ENCODE measurements at places on chromosomes 7 and 10.
A peak's percentile ranks its signal among the peaks of the same experiment; 100 is the strongest.

DNA sequence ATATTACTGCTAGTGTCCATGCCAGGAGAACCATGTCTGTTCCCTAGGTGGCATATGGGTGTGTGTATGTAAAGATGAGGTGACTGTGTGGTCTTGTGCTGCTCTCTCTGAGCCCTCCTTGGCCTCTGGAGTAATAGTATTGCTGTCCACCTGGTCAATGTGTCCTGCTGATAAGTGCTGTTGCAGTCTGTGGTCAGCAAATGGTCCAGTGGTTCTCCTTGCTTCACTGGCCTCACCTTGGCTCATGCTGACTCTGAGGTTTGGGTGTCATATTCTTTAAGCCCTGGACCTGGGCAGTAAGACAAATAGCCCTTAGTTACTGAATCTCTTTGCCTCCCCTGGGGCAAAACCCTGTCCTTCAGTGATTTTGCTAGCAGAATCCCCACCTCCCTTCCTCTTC, 56.8 kb downstream of the TPST1 start:
- H3K27ac ChIP-seq = no peak overlapping the region
- H3K4me1 ChIP-seq = 0 out of 2 replicates have a peak, but pooled peaks cover 5% of the 10 kb centered on the region
- no peaks in the 10 kb centered on the region for H3K27me3 ChIP-seq
- no peaks in the 10 kb centered on the region for H3K36me3 ChIP-seq

- H3K36me3 ChIP-seq = no peaks in the 10 kb centered on the region
- H3K4me3 ChIP-seq = no peak overlapping the region
- no peak for DNase-seq
- H3K27ac ChIP-seq = 0 out of 2 replicates have a peak overlapping the region, but pooled peaks have one; percentile 31
- no peaks in the 10 kb centered on the region for H3K27me3 ChIP-seq
Observed at GRCh38 chr10:44968091-44968490, 8.5 kb downstream of the RASSF4 start.

GRCh38 chr10:7477538-7478334, 66.9 kb upstream of the SFMBT2 start:
- no peak for DNase-seq
- no peak overlapping the region for H3K27ac ChIP-seq
- H3K36me3 ChIP-seq = no peaks in the 10 kb centered on the region
- H3K4me3 ChIP-seq = no peak overlapping the region
- H3K4me1 ChIP-seq = no peaks in the 10 kb centered on the region
- no peaks in the 10 kb centered on the region for H3K27me3 ChIP-seq

DNA sequence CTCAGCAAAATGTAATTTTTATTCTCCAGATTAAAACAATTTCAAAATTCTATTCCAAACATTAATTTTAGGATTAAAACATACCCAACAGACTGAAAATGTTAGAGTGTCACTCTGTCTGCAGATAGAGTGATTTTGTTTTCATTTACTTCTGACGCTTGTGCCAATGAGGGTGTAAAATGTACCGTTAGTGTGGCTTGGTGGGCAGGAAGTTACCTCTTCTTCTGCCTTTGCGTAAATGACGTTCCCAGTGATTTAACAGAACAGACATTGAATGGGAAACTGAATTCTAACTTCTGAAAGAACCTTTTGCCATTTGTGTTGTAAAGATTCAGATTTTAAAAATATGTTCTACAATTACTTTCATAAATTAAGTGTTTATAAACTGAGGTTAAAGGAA, 47.0 kb upstream of the DRGX start:
- no peak overlapping the region for H3K4me3 ChIP-seq
- no peaks in the 10 kb centered on the region for H3K36me3 ChIP-seq
- H3K27me3 ChIP-seq = no peaks in the 10 kb centered on the region
- no peak for DNase-seq
- H3K27ac ChIP-seq = no peak overlapping the region
- no peaks in the 10 kb centered on the region for H3K4me1 ChIP-seq

DNA sequence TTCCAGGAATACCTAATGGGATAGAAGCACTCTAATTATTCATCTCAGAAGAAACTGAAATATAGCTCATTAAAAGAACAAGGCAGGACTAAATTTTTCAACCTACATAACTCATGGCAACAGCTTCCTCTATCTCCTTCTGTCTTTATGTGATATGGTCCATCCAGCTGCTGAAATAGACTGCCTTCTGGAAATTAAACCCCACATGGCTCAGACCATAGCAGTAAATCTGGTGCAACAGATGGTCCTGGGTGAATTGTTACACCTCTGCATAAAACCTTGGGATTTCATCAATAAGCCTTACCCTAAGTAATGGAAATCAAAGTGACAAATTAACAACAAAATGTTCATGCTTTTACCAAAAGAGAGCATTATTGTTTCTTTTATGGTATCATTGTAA, 205.6 kb upstream of the CSTF2T start:
- H3K36me3 ChIP-seq = no peaks in the 10 kb centered on the region

DNA sequence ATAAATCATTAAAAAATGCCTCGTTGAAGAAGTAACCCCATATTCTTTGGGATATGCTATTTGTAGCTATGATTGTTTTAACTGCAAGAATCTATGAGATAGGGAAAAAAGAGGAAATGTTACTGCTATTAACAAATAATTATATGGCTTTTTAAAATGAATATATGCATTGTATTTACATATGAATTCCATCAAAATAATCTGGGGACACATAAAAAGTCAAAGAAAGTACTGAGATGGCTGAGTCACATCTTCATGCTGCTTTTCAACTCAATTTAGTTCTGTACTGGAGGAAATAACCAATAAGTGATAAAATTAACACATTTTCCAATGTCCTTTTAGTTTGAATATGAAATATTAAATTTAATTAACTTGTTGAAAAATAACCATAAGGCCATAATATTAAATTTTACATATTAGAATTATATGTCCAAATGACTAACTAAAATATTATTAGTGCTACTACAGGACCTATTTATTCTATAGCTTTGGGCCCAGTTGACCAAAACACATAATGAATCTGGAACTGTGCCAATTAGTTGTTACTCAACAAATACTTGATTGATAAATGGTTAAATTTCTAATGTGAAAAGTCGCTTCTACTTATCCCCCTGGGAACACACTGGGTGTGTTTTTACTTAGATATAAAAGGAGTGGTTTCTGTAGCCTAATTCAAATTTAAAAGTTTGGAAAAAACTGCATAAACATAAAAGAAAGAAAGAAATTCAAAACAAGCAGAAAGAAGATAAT, 214.6 kb upstream of the PFKP start:
- DNase-seq = no peak
- no peak overlapping the region for H3K27ac ChIP-seq
- H3K4me1 ChIP-seq = no peaks in the 10 kb centered on the region
- no peaks in the 10 kb centered on the region for H3K36me3 ChIP-seq
- no peak overlapping the region for H3K4me3 ChIP-seq
- peaks cover 2% of the 10 kb centered on the region for H3K27me3 ChIP-seq

GRCh38 chr7:151051108-151051507, 2.8 kb downstream of the ASIC3 start:
- no peaks in the 10 kb centered on the region for H3K36me3 ChIP-seq
- no peaks in the 10 kb centered on the region for H3K4me1 ChIP-seq
- no peak overlapping the region for H3K27ac ChIP-seq
- H3K4me3 ChIP-seq = no peak overlapping the region

DNA sequence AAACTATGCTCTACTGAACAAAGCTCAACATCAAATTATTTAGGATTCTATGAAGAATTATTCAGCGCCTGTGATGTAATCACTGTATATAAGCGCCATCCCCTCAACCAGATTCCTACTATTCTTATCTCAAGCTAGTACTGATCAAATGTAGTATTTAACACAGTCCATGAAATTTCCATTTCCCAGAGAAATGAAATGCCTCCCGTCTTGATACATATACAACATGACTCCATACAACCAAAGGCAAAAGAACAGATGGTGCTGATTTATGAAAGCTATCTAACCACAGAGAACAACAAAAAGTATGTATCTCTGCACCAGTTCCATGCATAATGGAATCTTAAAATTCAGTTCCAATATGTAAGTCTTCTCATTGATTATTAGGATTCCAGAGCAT, 406.1 kb downstream of the PARD3 start:
- no peak for DNase-seq
- no peaks in the 10 kb centered on the region for H3K4me1 ChIP-seq
- no peaks in the 10 kb centered on the region for H3K36me3 ChIP-seq
- no peak overlapping the region for H3K4me3 ChIP-seq

DNA sequence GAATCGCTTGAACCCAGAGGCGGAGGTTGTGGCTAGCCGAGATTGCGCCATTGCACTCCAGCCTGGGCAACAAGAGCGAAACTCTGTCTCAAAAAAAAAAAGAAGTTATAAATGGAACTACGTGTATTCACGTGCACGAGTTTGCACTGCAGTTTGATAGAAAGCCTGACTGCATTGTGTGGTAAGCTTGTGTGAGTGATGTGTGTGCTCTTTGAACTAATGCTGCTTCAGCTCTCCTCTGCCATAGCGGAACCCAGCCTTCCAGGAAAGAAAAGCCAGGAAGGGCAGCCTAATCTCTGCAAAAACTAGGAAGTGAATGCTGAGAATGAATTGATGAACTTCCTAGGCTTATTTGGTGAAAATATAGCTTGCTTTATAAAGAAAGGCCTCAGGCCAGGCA, 15.6 kb upstream of the MKRN1 start:
- H3K27me3 ChIP-seq = no peaks in the 10 kb centered on the region
- no peaks in the 10 kb centered on the region for H3K4me1 ChIP-seq
- H3K27ac ChIP-seq = no peak overlapping the region

DNA sequence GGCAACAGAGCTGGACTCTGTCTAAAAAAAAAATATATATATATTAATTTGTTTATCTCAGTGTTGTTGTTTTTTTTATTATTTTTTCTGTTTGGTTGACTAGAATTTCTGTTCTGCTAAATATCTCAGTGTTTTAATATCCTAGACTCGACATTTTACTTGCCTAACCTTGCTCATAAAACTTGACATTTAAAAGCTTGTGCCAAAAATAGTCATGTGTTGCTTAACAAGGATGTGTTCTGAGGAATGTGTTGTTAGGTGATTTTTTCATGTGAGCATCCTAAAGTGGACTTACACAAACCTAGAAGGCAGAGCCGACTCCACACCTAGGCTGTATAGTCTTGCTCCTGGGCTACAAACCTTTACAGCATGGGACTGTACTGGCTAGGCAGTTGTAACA, 23.1 kb downstream of the NRBF2 start:
- H3K4me1 ChIP-seq = no peaks in the 10 kb centered on the region
- no peak overlapping the region for H3K4me3 ChIP-seq
- DNase-seq = no peak
- no peak overlapping the region for H3K27ac ChIP-seq
- peaks cover 9% of the 10 kb centered on the region for H3K36me3 ChIP-seq
- no peaks in the 10 kb centered on the region for H3K27me3 ChIP-seq

- no peaks in the 10 kb centered on the region for H3K27me3 ChIP-seq
- H3K4me1 ChIP-seq = no peaks in the 10 kb centered on the region
- no peak overlapping the region for H3K4me3 ChIP-seq
- H3K27ac ChIP-seq = no peak overlapping the region
- no peak for DNase-seq
Observed at GRCh38 chr7:110590415-110590814, 500.5 kb upstream of the LRRN3 start.

GRCh38 chr10:95363303-95363912, 72.6 kb upstream of the PDLIM1 start:
- H3K27ac ChIP-seq = no peak overlapping the region
- H3K4me1 ChIP-seq = no peaks in the 10 kb centered on the region
- no peak overlapping the region for H3K4me3 ChIP-seq
- H3K27me3 ChIP-seq = no peaks in the 10 kb centered on the region

- no peaks in the 10 kb centered on the region for H3K36me3 ChIP-seq
- H3K27me3 ChIP-seq = no peaks in the 10 kb centered on the region
- no peaks in the 10 kb centered on the region for H3K4me1 ChIP-seq
- no peak overlapping the region for H3K4me3 ChIP-seq
- no peak for DNase-seq
- H3K27ac ChIP-seq = no peak overlapping the region
Observed at GRCh38 chr10:101725296-101726114, 30.5 kb upstream of the FBXW4 start.

GRCh38 chr10:130627346-130628045, 491.3 kb downstream of the GLRX3 start:
- no peak for DNase-seq
- H3K4me1 ChIP-seq = no peaks in the 10 kb centered on the region
- no peak overlapping the region for H3K27ac ChIP-seq
- no peaks in the 10 kb centered on the region for H3K36me3 ChIP-seq
- no peak overlapping the region for H3K4me3 ChIP-seq
- peaks cover 2% of the 10 kb centered on the region for H3K27me3 ChIP-seq

DNA sequence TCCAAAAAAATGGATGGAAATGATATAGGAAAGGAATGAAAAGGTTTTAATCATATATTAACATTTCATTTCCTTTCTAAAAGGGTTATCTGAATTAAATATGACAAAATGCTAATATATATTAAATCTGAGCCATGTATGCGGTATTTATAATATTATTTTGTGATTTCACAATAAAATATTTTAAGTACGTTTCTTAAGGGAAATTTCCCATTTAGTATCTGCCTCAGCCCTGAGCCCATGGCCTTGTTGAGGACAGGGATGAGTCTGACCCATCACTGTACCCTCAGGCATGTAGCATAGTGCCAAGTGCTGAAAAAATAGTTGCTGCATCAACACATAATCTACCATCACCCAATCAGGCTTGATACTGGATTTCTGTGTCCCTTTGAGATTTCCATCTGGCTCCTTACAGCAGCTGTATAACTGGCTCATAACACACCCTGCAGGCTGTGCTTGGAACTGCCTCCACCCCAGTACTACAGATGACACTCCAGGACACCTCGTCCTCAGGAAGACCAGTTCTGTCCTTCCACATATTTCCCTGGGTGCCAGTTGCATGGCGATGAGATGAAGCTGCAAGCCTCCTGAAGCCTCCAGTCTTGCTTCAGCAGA, 59.4 kb upstream of the ASAH2 start:
- no peaks in the 10 kb centered on the region for H3K36me3 ChIP-seq
- no peaks in the 10 kb centered on the region for H3K4me1 ChIP-seq
- H3K27me3 ChIP-seq = no peaks in the 10 kb centered on the region
- peak; percentile 12 for DNase-seq
- H3K4me3 ChIP-seq = no peak overlapping the region

GRCh38 chr10:80878330-80878729, 340.6 kb downstream of the SH2D4B start:
- no peaks in the 10 kb centered on the region for H3K4me1 ChIP-seq
- no peak for DNase-seq
- no peak overlapping the region for H3K4me3 ChIP-seq
- no peaks in the 10 kb centered on the region for H3K27me3 ChIP-seq
- no peak overlapping the region for H3K27ac ChIP-seq
- no peaks in the 10 kb centered on the region for H3K36me3 ChIP-seq

DNA sequence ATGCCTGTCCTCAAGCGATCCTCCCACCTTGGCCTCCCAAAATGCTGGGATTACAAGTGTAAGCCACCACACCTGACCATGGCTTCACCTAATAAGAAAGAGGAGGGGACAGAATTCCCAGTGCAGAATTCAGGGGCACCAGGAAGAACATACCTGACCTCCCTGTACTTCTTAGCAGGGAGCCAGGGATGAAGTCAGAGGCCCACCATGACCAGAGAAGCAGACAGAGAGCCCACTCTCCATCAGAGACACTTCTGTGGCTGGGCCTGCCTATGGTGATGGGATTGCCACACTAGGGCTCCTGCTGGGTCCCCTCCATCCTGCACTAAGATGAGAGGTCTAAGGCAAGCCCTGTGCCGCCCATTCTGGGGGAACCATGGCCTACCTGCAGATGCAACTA, 157.4 kb upstream of the LYZL2 start:
- no peaks in the 10 kb centered on the region for H3K4me1 ChIP-seq
- no peak for DNase-seq
- no peaks in the 10 kb centered on the region for H3K36me3 ChIP-seq
- no peaks in the 10 kb centered on the region for H3K27me3 ChIP-seq
- H3K4me3 ChIP-seq = no peak overlapping the region
- H3K27ac ChIP-seq = no peak overlapping the region

All from Panc1 (cell line).